Hepatocyte (in vitro differentiated cells): ENCODE measurements at places on chromosomes 12 and 14. TPM values are rescaled to one million over a fixed set of nuclear protein-coding genes. Genes with fewer than 3 reads are reported as not detected.

CPNE6 gene
- polyA plus RNA-seq, result not detected in 2 replicates

SDR9C7 gene
- polyA plus RNA-seq, result not detected in 2 replicates

EFS gene
- 21.5 and 21.9 TPM in 2 replicates for polyA plus RNA-seq

NTN4 gene
- polyA plus RNA-seq, result 20.2 and 23.5 TPM in 2 replicates

- no peak overlapping the region for H3K27ac ChIP-seq
- H3K4me1 ChIP-seq, result peaks cover 10% of the 10 kb centered on the region
- H3K4me3 ChIP-seq, result no peak overlapping the region
- DNase-seq, result no peak
These were observed 126.9 kb upstream of the AMIGO2 start for GRCh38 chr12:47206450-47207339.

GRCh38 chr12:4991801-4992200 is 51.9 kb upstream of the KCNA5 start:
- no peak overlapping the region for H3K4me3 ChIP-seq
- DNase-seq, result no peak
- no peak overlapping the region for H3K27ac ChIP-seq

DNA sequence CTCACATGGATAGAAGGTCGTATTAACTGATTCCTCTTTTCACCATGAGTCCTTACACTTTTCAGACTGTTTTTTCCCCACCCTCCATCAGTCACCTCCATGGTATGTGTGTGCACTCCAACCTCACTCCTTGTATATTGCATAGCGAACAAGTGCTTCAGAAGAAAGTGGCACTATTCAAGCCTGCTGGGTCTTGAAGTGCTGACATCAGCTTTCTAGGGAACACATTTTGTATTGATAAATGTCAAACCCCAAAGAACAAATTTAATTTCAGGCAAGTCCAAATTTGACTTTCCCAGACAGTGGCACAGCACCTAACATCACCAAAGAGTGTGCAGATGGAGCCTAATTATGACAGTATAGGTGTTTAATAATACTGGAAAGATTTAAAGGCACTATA is 617.4 kb upstream of the STXBP6 start:
- no peak for DNase-seq
- H3K36me3 ChIP-seq, result no peaks in the 10 kb centered on the region
- H3K27ac ChIP-seq, result no peak overlapping the region
- H3K4me1 ChIP-seq, result no peaks in the 10 kb centered on the region
- no peaks in the 10 kb centered on the region for H3K27me3 ChIP-seq

SIX4 gene
- 1.1 and 1.7 TPM in 2 replicates for polyA plus RNA-seq
